Kidney (tissue), 22 donors: ENCODE measurements at places on chromosomes 1 and 21.

- peak; percentile 83 for DNase-seq
These were observed 448 bp downstream of the GATAD2B start for GRCh38 chr1:153922076-153922971.

- no peak for DNase-seq
These were observed 37.1 kb upstream of the KANK4 start for GRCh38 chr1:62356257-62356835.

DNA sequence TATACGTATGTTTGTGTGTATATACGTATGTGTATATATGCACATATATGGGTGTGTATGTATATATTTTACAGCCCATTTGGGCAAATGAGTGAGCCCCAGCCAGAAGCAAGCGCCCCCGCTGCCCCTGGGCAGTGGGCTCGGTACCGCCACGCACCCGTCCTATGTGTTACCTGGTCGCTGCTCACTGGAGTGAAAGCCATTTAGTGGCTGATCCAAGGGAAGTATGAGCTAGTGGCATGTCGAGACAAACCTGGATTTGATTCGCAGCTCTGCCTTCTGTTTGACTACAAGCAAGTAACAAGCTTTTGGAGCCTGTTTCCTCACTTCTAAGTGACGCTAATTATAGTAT, 35.8 kb upstream of the JAK1 start:
- no peak for DNase-seq

- DNase-seq: peak; percentile 69
These were observed 15.4 kb downstream of the BTG2 start for GRCh38 chr1:203320591-203321272.

DNA sequence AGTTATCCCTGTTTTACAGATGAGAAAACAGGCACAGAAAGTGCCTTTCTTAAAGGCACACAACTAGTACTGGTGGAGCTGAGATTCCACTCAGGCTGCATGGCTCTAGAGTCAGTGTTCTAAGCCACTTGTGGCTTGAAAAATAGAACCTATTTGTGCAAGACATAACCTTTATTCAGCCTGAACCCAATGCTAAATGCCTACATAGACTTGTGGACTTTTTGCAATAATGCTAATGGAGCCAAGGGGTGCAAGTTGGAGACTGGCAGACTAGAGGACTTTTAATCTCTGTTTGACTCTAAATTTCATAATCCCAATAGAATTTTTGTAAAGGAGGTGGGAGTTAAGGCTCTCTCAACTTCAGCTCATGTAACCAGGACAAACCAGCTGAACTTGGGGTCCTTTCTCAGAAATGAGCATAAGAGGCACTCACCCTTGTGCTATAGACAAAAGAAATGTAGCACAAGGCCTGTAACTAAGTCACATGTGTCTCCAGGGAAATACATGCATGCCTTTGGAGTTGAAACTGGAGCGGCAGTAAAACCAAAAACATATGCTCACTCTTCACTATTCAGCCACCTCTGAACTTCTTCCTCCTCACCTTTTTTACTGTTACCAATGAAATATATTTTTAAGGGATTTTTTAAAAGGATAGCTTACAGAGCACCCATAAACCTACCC, 43.0 kb upstream of the AK4 start:
- no peak for DNase-seq
